Choroid plexus epithelial cell (primary cell): ENCODE measurements at places on chromosomes 1 and 21.

DNA sequence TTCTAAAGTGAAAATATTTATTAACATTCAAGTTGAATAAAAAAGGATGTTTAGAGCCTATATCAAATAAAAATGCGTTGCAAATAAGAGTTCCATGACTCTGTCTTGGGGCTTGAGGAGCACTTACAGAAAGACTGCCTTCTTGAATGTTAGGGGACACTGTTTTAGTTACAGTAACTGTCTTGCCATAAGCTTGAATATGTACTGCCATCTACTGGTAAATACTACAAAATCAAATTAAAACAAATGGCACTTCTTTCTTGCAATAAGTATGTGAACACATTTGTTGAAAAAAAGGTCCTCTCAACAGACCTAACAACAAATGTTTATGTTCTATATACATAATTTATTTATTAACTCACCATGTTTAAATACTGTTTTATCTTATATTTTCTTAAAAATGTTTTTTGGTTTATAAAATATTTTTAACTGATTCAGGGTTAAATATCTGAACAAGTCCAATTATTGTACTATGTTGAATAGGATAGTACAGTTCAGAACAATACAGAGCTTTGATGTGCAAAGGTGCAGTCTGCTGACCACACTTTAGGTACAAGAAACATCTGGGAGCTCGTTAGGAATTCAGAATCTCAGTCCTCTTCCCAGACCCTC is 199.5 kb downstream of the LRRIQ3 start:
- DNase-seq, result peak; percentile 54

DNA sequence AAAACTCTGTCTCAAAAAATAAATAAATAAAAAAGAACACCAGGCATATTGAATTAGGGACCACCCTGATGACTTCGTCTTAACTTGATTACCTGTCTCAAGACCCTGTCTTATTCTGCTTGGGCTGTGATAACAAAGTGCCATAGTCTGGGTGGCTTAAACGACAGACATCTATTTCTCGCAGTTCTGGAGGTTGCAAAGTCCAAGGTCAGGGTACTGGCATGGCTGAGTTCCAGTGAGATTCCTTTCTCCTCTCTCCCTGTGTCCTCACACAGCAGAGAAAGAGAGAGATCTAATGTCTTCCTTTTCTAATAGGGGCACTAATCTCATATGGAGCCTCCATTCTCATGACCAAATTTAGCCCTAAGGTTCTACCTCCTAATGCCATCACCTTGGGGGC is 145.6 kb downstream of the HUNK start:
- DNase-seq, result no peak

DNA sequence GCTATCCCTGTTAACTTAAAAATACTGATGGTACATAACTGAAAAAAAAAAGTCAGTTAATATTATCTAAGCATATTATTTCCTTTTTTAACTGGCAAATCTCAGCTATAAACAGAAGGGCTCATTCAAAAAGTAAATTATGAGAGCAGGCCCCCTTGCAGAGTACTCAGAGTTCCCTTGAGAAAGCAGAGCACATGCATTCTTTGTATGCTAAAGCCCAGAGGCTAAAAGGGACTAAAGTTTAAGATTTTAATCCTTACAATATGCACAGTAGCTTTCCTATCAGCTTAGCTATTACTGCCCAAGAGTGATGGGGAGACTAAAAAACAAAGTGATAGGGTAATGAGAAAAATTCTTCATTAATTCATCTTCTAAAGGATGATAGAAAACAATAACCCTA is 18.5 kb downstream of the SLC16A1 start:
- DNase-seq, result no peak

DNA sequence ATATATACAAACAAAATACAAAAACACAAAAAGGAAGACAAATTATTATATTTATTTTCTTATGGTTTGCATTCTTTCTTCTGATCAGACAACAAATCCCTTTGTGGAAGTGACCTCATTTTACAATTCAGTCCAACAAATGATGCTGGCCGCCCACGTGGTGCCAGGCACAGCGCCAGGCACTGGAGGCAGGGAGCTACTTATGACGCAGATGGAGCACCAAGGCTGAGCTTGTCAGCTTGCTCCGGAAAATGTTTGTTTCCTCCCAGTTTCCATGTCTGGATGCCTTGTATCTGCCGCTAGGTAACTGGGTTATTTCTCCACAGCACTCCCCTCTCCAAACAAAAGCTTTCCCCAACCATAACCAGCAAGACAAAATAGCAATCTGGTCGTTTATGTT is 30.7 kb upstream of the CD34 start:
- peak; percentile 44 for DNase-seq

- peak; percentile 47 for DNase-seq
Measured at GRCh38 chr1:1891349-1892078, 627 bp upstream of the GNB1 start.

GRCh38 chr1:40774266-40774998 is 9.2 kb upstream of the KCNQ4 start:
- DNase-seq, result peak; percentile 45

- peak; percentile 27 for DNase-seq
Measured at GRCh38 chr1:174160109-174160473, 771 bp downstream of the RABGAP1L start.

DNA sequence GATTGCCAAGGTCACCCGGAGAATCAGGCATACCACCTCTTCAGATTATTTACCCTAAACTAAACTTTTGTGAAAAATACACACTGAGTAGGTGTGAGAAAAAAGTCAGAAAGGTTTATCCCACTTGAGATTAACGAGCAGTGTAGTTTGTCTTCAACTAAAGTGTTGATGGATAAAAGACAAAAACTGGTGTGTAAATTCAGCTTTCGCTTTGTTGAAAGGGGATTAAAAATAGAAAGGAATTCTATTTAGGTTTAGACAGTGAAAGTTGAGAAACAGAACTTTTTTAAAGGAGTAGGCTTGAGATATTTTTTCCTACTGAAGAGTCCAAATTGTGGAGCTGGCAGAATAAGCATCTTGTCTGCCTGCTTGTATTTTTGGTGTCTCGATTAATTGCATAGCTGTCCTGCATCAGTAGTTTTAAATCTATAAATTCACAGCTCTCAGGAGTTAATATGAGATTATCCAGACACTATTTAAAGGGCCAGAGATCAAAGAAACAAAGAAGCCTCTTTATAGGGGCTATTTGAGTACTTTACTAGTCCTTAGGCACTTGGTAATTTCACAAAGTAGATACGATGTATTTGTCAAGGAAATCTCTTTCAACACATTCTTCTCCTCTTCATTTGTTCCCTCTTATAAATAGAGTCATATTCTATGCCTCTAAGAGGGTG is 46.7 kb upstream of the RABGAP1L start:
- DNase-seq, result peak; percentile 11

- DNase-seq, result peak; percentile 71
Measured at GRCh38 chr1:241499910-241500309, 19.6 kb downstream of the FH start.

DNA sequence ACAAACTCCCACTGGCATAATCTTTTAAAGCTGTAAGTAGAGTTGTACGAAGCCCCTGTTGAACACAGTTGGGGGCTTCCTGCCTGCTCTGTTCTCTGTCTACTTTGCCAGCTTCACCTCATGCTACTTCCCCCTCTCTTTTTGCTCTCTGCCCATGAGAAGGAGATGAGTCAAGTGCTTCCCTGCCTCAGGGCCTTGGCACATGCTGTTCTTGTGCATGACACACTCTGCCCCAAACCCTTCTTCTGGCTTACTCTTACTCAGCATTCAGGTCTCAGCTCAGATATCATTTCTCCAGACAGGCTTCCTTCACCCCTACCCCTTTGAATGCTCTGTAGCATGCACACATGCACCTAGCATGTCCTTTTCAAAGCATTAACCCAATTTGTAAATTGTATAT is 208.8 kb downstream of the FOXD2 start:
- no peak for DNase-seq

DNA sequence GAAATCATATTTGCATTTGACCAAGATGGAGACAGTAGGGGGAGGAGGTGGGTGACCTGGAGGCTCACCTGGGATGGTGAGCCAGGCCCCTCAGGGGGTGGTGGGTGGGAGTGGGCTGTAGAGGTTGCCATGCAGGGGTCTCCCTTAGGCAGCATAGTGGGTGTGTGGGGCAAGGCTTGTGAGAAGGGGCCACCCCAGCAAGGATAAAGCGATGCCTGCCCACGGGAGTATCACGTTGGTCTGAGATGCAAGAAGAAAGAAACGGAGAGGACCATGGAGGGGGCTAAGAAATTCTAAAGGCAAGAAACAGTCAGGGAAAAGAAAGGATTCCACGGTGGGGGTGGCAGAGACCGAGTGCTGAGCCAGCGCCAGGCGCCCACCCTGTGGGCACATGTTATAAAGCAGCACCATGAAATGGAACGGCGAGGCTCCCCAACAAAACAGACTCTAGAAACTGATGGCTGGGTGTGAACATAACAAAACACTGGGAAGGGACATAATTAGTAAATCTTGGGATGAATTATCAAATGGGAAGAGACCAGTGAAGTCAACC is 11.7 kb upstream of the C2CD2 start:
- DNase-seq, result no peak

DNA sequence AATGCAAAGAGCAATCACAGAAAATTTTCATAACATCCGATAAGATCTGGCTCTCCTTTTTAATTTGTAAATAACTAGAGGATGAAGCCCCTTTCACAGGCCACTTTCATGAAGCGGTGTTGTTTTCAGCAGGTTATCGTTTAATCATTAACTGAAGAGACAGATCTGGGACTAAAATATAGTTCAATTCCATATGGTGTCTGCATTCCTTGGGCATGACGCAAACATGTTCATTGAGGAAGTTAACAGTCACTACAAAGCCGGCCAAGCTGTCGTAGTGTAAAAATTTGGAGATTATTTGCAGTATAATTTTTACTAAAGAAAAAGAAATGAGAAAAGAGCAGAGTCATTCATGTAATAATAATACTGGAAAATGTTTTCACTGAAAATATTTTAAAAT is 565.2 kb upstream of the ADAMTS5 start:
- DNase-seq, result peak; percentile 50

- peak; percentile 32 for DNase-seq
Measured at GRCh38 chr1:108199201-108199691, 897 bp downstream of the SLC25A24 start.

GRCh38 chr1:114219172-114219868 is 65.7 kb upstream of the SYT6 start:
- peak; percentile 26 for DNase-seq

DNA sequence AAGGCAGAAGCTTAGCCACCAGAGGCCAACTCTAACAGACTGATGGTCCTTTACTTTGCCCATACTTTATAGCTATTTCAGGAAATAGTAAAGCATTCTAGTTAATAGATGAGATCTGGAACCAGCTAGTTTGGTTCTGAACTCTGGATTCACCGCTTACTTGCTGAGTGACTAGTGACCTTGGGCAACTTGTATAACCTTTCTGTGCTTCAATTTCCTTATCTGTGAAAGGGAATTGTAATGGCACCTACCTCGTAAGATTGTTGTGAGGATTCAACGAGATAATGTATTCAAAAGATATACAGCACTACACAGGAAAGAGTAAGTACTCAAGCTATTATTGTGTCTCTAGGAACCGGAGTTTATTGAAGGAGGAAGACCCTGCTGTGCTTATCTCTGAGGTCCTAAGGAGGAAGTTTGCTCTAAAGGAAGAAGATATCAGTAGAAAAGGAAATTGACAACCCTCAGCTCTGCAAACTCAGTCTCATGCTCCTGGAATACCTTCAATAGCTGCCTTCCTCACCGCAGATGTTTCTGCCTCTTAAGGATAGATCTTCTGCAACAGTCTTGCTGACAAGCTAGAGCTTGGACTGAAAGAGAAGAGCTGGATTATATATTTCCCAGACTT is 11.9 kb downstream of the MTFR1L start:
- peak; percentile 26 for DNase-seq

- peak; percentile 69 for DNase-seq
Measured at GRCh38 chr1:93615582-93616150, 66.0 kb downstream of the BCAR3 start.

GRCh38 chr1:20375563-20375962 is 84.9 kb downstream of the VWA5B1 start:
- DNase-seq, result no peak

DNA sequence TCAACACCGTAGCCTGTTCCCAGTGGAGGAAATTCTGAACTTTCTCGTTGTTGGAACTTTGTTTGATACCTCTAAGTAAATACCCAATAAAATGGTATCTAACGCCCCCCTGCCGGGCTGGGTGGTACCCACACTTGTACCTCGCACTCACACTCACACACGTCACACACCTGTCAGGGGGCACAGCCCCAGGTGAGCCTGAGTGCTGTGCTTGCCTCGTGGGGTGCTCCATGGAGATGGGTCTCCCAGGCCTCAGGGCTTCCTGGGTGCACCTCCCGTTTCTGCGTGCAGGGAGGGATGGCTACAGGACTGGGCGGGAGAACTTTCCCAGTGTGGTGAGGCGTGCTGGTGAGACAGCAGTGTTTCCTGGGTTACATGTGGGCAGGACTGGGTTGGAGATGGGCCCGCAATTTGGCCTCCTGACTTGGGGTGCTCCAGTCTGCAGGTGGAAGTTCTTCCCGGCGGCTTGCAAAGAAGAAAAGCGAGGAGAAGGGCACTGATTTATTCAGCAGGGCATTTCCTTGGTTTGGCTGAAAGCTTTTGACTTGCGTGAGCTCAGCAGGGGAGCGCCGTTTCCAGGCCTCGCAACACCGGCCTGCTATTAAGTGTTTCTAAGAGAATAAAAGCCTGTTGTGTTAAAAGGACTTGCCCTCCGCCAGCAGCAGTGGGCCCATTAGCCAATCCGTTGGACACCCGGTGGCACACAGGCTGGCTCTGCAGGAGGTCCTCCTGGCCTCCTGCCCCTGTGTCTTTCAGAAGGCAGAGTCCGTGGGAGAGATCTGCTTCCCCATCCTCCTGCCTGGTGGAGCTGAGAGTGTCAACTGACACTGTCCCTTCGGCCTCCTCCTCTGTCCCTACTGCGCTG is 79.7 kb downstream of the KIF26B start:
- peak; percentile 36 for DNase-seq

DNA sequence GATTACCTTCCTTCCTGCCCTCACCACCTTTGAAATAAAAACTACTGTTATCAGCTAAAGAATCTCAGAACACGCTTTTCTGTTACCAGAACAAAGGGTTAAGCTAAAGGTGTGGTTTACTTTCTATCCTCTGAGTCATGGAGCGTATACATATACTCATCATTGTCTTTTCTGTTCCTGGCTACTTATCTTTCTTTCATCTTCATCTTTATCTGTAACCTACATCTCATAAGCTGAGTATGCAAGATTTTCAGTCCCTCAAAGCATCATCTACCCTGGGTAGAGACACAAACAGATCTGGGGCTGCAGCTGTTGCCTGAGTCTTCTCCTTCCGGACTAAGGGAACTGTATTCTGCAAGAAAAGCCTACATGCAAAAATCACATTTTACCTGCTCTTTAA is 75.6 kb downstream of the LMO4 start:
- no peak for DNase-seq

DNA sequence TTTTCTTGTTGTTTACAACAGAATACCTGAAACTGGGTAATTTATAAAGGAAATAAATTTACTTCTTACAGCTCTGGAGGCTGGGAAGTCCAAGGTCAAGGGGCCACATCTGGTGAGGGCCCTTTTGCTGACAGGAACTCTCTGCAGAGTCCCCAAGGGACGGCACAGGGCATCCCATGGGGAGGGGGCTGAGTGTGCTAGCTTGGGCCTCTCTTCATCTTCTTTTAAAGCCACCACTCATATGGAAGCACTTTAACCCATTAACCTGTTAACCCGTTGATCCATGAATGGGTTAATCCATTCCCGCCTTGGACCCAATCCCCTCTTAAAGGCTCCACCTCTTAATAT is 76.3 kb downstream of the OBSCN start:
- DNase-seq, result no peak

- no peak for DNase-seq
Measured at GRCh38 chr1:77509898-77510297, 172.6 kb downstream of the ZZZ3 start.
